ENCODE measurements at places on chromosomes 6 and 20. TPM values are rescaled to one million over a fixed set of nuclear protein-coding genes. Genes with fewer than 3 reads are reported as not detected.
A peak's percentile ranks its signal among the peaks of the same experiment; 100 is the strongest.

DNA sequence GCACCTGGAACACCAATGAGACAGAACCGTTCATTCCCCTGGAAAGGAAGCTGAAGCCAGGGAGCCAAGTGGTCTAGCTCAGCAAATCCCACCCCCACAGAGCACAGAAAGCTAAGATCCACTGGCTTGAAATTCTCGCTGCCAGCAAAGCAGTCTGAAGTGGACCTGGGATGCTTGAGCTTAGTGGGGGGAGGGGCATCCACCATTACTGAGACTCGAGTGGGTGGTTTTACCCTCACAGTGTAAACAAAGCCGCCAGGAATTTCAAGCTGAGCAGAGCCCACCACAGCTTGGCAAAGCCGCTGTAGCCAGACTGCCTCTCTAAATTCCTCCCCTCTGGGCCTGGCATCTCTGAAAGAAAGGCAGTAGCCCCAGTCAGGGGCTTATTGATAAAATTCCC is 53.1 kb downstream of the KIF16B start:
- no peak for DNase-seq
- H3K4me1 ChIP-seq: peaks cover 2% of the 10 kb centered on the region
- no peaks in the 10 kb centered on the region for H3K27me3 ChIP-seq
- peaks cover 38% of the 10 kb centered on the region for H3K36me3 ChIP-seq

- H3K36me3 ChIP-seq: no peaks in the 10 kb centered on the region
- no peak for DNase-seq
- peaks cover 35% of the 10 kb centered on the region for H3K4me1 ChIP-seq
- no peak overlapping the region for H3K4me3 ChIP-seq
- H3K27ac ChIP-seq: peak overlapping the region; percentile 79
These were observed 20.1 kb upstream of the SERINC3 start for GRCh38 chr20:44541992-44542391.

Gene CTCFL
- total RNA-seq: 0.33 TPM

Gene RNF182
- total RNA-seq: 4.2 TPM

DNA sequence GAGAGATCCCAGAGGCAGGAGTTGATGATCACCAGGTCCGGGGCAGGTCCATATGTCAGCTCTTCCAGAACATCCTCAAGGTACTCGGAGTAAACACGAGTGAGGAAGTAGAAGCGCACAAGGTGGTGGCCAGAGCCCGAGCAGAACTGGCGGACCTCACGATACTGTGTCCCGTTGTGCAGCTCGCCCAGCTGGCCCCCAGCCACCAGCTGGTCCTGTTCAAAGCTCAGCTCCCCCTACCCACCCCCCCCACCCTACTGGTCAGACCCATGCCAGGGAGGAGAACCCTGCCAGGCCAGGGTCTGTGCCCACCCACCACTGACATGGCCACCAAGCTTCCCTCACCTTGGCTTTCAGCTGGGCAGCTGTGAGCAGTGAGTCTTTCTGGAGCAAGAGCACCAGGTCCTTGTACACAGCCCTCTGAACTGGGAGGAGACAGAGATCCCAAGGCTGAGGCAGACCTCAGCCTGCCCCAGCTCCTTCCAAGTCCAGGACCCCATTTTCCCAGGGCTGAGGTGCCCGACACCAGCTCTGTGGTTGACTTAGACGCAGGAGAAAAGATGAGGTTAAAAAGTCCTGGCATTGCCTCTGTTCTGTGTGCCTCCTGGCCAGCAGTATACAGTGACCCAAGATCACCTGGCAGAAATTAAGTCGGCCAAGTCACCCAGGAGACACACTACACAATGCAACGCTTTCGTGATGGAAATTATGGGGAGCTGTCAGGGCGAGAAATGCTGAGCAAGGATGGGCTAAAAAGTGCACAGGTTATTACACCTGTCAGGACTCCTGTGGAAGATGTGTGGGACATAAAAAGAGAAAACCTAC is 1.4 kb downstream of the PCED1A start:
- H3K27me3 ChIP-seq: no peaks in the 10 kb centered on the region
- H3K36me3 ChIP-seq: peaks cover 17% of the 10 kb centered on the region
- peaks cover 18% of the 10 kb centered on the region for H3K4me1 ChIP-seq
- H3K4me3 ChIP-seq: peak overlapping the region; percentile 66
- no peak for DNase-seq

DNA sequence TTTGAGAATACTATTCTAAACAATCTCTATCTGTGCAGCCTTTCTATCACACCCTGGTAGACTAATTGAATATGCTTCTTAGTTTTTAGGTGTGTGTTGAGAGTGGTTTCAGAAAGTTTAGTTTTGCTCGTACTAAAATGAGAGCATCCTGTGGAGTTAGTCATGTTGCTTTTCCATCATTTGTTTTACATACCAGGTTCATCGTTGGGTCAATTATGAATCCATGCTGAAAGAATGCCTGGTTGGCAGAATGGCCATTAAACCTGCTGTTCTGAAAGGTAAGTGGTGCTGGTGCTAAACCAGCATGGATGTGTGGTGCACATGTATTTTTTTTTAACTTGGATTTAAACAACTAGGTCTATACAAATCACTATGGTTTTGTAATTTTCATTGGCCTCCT is 49.3 kb downstream of the CYB5R4 start:
- no peak for DNase-seq

GRCh38 chr6:125966569-125966968 is 10.0 kb downstream of the HINT3 start:
- no peak overlapping the region for H3K4me3 ChIP-seq
- peaks cover 7% of the 10 kb centered on the region for H3K4me1 ChIP-seq
- peaks cover 33% of the 10 kb centered on the region for H3K36me3 ChIP-seq
- no peak overlapping the region for H3K27ac ChIP-seq
- DNase-seq: no peak
- no peaks in the 10 kb centered on the region for H3K27me3 ChIP-seq

Gene VWA7
- total RNA-seq: 1.6 TPM

DNA sequence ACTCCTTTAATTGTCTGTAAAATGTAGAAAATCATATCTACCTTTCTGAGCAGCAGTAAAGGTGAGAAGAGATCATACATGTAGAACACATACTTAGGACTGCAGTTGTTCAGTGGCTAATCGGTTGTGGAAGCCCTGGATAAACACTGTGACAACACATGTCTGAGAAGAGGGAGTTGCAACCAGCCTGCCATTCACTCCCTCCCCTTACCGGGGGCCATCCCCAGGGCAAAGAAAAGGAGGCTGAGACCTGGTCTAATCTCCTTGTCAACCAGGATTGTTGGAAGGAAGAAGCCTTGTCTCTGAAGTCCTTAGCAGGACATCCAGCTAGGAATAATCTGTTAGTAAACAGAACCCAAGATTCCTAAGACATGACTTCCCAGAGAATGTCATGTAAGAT is 462.5 kb upstream of the AGPAT4 start:
- H3K4me3 ChIP-seq: no peak overlapping the region
- no peak for DNase-seq
- no peaks in the 10 kb centered on the region for H3K4me1 ChIP-seq
- H3K27me3 ChIP-seq: peaks cover 2% of the 10 kb centered on the region
- no peak overlapping the region for H3K27ac ChIP-seq
- H3K36me3 ChIP-seq: no peaks in the 10 kb centered on the region

DNA sequence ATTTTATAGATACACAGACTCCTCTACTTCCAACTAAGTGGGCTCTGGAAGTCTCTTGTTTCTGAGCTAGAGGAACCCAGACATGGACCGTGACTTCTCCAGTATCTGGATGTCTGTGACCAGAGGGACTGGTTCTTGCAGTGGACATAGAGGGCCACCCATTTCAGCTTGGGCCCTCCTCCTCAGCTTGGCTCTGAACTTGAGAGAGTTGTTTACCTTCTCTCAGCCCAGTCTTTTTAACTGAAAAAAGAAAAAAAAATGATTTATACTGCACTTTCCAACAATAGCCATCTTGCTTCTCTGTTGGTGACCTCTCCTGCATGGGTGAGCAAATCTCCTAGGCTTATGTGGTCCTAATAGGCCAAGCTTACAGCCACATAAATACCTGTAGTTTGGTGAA is 60.3 kb upstream of the TMEM181 start:
- no peaks in the 10 kb centered on the region for H3K4me1 ChIP-seq
- H3K27ac ChIP-seq: no peak overlapping the region
